ENCODE measurements at places on chromosomes 6 and 20. TPM values are rescaled to one million over a fixed set of nuclear protein-coding genes. Genes with fewer than 3 reads are reported as not detected.

OPN5 gene
- not detected for total RNA-seq

GMEB2 gene
- 13.6 TPM for total RNA-seq

TINAG gene
- total RNA-seq: not detected

LIN28B gene
- 0.05 TPM for total RNA-seq

SNAI1 gene
- 0.30 TPM for total RNA-seq

IRF4 gene
- not detected for total RNA-seq

Measured in smooth muscle cell of the umbilical artery (primary cell).